ENCODE measurements at places on chromosomes 6 and 20. TPM values are rescaled to one million over a fixed set of nuclear protein-coding genes. Genes with fewer than 3 reads are reported as not detected.

DNA sequence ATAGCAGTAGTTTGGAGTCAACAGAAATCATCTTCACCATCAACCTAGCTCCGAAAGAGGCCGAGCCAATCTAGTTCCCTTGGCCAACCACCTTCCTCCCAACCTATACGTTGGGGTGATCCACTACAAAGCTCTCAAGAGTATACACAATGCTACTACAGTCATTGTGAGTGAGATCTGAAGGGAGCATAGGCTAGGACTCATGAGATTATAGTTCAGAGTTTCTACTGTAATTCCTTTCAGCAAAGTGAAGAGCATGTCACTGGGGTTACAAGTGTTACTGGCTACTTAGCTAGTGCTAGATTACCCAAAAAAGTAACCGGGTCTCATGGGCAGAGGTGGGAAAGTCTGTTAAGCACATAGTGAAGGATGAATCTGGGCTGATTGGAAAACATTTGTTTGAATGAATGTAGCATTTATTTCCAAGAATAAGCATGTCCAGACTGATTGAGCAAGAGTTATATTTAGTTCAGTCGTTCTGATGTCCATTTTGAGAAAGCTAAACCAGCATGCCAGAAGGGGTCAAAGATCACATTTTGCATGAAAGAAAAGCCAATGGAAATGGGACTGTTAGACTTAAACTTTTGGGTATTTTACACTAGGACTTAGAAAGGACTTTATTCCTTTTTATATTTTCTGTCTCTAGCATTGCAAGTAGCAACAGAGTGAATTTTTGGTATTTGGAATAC is 10.5 kb upstream of the ESR1 start:
- no peaks in the 10 kb centered on the region for H3K4me1 ChIP-seq
- no peaks in the 10 kb centered on the region for H3K36me3 ChIP-seq
- no peak overlapping the region for H3K4me3 ChIP-seq
- H3K27ac ChIP-seq, result no peak overlapping the region
- DNase-seq, result no peak

DNA sequence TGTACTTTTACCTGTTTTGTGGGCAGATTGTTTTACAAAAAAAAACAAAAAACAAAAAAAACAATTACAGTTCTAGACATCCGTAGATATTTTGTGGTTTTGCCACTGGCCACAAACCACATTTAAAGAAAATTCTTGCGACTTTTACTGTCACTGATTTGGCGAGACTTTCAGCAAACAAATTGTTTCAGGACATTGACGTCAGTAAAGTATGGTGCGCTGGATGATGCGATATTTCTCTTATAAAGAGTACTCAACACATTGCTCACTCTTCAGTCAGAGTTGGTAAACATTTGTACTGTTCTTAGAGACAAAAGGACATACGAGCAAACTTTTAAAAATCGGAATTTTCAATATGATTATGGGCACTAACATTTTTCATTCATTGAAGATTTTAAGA is 229.8 kb downstream of the HAO1 start:
- no peak overlapping the region for H3K4me3 ChIP-seq
- no peaks in the 10 kb centered on the region for H3K4me1 ChIP-seq
- no peak for DNase-seq
- no peaks in the 10 kb centered on the region for H3K36me3 ChIP-seq
- H3K27ac ChIP-seq, result no peak overlapping the region
- H3K27me3 ChIP-seq, result no peaks in the 10 kb centered on the region

- H3K4me1 ChIP-seq, result no peaks in the 10 kb centered on the region
- no peak overlapping the region for H3K27ac ChIP-seq
- no peak overlapping the region for H3K4me3 ChIP-seq
- no peak for DNase-seq
- no peaks in the 10 kb centered on the region for H3K27me3 ChIP-seq
Measured at GRCh38 chr20:2625062-2625461, 27.4 kb upstream of the NOP56 start.

- H3K36me3 ChIP-seq, result no peaks in the 10 kb centered on the region
- DNase-seq, result no peak
- peaks cover 4% of the 10 kb centered on the region for H3K4me1 ChIP-seq
- no peak overlapping the region for H3K4me3 ChIP-seq
- no peaks in the 10 kb centered on the region for H3K27me3 ChIP-seq
Measured at GRCh38 chr6:44133003-44133931, 5.9 kb downstream of the TMEM63B start.

- peaks cover 5% of the 10 kb centered on the region for H3K27me3 ChIP-seq
- no peak for DNase-seq
- H3K4me3 ChIP-seq, result no peak within 1 kb of the TSS
- no peaks in the 10 kb centered on the region for H3K4me1 ChIP-seq
- H3K36me3 ChIP-seq, result no peaks in the 10 kb centered on the region
- no peak within 1 kb of the TSS for H3K27ac ChIP-seq
Measured at GRCh38 chr20:51802170-51802751, at the start of gene SALL4. Gene SALL4, minus strand, starts transcription at chr20:51802521. Its CDS starts 113 bp downstream, at chr20:51802408.

- H3K36me3 ChIP-seq, result no peaks in the 10 kb centered on the region
- no peak overlapping the region for H3K4me3 ChIP-seq
- H3K4me1 ChIP-seq, result no peaks in the 10 kb centered on the region
- DNase-seq, result no peak
- H3K27me3 ChIP-seq, result no peaks in the 10 kb centered on the region
Measured at GRCh38 chr6:14709900-14710299, 536.0 kb upstream of the JARID2 start.

DNA sequence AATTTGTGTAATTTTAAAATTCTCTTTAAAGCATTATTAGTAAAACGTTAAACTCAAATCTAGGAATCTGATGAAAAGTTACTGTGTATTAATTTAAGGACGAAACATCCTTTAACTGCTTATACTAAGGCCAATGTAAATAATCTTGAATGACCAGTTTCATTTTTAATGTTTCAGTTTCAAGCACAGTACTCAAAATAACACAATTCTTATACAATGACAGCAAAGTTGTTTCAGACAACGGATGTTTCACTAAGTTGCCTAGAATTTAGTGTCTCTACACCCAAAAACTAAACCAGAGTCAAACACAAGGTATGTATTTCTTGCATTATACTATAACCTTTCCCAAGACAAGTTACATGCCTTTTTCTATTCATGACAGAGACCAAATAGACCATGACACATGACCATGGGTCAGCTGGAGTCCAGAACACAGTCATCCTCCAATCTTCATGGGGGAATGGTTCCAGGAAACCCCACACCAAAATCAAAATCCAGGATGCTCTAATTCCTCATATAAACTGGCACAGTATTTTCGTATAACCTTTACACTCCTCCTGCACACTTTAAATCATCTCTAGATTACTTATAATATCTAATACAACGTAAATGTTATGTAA is 7.7 kb downstream of the PHIP start:
- H3K27me3 ChIP-seq, result no peaks in the 10 kb centered on the region
- peak overlapping the region; percentile 49 for H3K27ac ChIP-seq
- peaks cover 20% of the 10 kb centered on the region for H3K4me1 ChIP-seq
- H3K36me3 ChIP-seq, result no peaks in the 10 kb centered on the region

The SCGN gene
- not detected for total RNA-seq

The THBS2 gene
- 0.10 TPM for total RNA-seq

The SLPI gene
- not detected for total RNA-seq

The EYS gene
- total RNA-seq, result not detected

The JARID2 gene
- 19.7 TPM for total RNA-seq

All from GM12878 (cell line).